ENCODE measurements at places on chromosomes 11 and 22.

GRCh38 chr22:44159811-44160210 lies 20.9 kb upstream of the PARVG start:
- H3K27me3 ChIP-seq: no peaks in the 10 kb centered on the region
- no peak overlapping the region for H3K27ac ChIP-seq
- no peak overlapping the region for H3K4me3 ChIP-seq
- no peaks in the 10 kb centered on the region for H3K36me3 ChIP-seq
- DNase-seq: no peak

- no peaks in the 10 kb centered on the region for H3K27me3 ChIP-seq
- H3K27ac ChIP-seq: no peak overlapping the region
- no peak for DNase-seq
- H3K36me3 ChIP-seq: peaks cover 10% of the 10 kb centered on the region
These were observed 4.5 kb upstream of the MAPK8IP1 start for GRCh38 chr11:45880772-45881570.

DNA sequence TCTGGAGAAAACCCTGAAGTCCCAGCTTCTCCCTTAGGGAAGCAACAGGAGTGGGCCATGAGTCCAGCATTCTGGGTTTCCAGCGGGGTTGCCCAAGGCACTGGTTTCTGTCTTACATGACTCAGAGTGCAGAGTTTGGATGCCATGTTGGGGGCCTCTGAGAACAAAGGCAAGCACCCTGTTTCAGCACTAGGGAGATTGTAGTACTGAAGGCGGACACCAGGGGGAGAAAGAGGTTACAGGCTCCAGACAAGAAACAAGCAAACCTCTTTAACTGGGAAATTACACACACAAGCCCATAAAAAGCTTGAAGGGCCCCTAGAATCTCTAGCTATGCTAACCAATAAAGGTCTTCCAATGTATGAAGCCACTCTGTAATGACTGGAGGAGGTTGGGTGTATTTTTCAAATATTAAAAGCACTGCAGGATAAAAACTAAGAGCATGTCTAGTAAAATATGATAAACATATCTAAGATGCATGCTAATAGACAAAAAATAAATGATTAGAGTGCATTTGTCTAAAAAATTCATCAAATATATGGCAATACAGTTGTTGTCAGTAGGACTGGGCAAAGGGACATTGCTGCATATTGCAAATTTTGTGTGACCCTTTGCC lies 7.1 kb downstream of the MS4A6E start:
- no peaks in the 10 kb centered on the region for H3K4me1 ChIP-seq
- H3K27me3 ChIP-seq: peaks cover 11% of the 10 kb centered on the region
- H3K27ac ChIP-seq: no peak overlapping the region

- no peak overlapping the region for H3K27ac ChIP-seq
- no peak overlapping the region for H3K4me3 ChIP-seq
- H3K27me3 ChIP-seq: peaks cover 16% of the 10 kb centered on the region
These were observed 9.7 kb upstream of the GCAT start for GRCh38 chr22:37797874-37798500.

DNA sequence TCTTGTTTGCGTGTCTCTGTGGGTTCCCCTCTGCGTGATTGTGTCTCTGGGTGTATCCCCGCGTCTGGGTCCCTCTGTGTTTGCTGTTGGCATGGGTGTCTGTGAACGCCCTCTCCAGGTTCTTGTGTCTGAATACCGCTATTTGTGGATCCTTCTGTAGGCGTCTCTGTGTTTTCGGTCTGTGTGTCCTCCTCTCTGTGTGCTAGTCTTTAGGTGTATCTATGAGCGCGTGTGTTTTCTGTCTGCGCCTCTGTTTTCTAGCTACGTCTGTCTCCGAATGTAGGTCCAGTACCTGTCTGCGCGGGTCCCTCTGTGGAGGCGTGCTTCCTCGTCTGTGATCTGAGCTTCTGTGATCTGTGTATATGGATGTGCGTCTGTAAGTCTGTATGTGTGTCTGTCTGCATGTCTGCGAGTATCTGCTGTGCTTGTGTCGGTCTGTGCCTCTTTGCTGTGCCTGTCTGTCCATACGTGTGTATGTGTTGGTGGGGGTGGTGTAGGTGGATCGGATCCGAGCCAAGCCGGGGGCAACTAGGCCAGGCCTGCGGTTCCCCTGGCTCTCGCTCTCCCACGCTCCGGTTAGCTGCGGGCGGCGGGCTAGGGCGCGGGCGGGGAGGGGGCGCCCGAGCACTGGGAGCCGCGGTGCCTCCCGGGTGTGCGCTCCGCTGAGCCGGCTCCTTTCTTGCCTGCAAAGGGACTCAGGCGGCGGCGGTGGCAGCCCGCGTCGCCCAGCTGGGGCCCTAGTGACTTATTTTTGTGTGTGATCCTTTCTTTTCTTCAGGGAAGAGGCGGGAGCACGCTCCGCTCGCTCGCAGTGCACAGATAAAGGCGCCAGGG lies 105.3 kb upstream of the E2F8 start:
- no peaks in the 10 kb centered on the region for H3K36me3 ChIP-seq
- no peak overlapping the region for H3K27ac ChIP-seq
- DNase-seq: no peak
- peaks cover 61% of the 10 kb centered on the region for H3K27me3 ChIP-seq

GRCh38 chr11:132620423-132620822 lies 911.9 kb downstream of the OPCML start:
- no peak for DNase-seq
- no peaks in the 10 kb centered on the region for H3K4me1 ChIP-seq
- H3K36me3 ChIP-seq: no peaks in the 10 kb centered on the region
- H3K27ac ChIP-seq: no peak overlapping the region
- no peak overlapping the region for H3K4me3 ChIP-seq

DNA sequence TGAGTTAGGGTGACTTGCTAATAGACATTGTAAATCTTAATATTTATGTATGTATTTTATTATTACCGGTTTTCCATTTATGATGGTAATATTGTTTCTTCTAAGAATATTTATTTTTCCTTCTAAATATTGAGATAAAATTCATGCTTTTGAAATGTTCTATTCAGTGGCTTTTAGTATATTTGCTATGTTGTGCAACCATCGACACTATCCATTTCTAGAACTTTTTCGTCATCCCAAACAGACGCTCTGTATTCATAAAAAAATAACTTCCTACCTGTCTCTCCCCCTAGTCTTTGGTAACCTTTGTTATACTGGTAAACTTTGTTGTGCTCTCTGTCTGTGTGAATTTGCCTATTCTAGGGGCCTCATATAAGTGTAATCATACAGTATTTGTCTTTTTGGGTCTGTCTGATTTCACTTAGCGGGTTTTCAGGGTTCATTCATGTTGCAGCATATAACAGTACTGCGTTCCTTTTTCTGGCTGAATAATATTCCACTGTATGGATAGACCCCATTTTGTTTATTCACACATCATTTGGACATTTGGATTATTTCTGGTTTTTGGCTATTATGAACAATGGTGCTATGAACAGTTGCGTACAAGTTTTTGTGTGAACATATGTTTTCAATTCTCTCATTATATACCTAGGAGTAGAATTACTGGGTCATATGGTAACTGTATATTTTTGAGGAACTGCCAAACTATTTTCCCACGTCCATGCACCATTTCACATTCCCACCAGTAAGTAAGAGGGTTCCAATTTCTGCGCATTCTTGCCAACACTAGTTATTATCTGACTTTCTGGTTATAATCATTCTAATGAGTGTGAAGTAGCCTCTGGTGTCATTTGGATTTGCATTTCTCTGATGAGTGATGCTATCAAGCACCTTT lies 15.9 kb downstream of the NEAT1 start:
- H3K4me1 ChIP-seq: peaks cover 78% of the 10 kb centered on the region
- H3K27ac ChIP-seq: no peak overlapping the region
- DNase-seq: no peak
- H3K36me3 ChIP-seq: peaks cover 60% of the 10 kb centered on the region
- H3K4me3 ChIP-seq: no peak overlapping the region
- H3K27me3 ChIP-seq: no peaks in the 10 kb centered on the region

DNA sequence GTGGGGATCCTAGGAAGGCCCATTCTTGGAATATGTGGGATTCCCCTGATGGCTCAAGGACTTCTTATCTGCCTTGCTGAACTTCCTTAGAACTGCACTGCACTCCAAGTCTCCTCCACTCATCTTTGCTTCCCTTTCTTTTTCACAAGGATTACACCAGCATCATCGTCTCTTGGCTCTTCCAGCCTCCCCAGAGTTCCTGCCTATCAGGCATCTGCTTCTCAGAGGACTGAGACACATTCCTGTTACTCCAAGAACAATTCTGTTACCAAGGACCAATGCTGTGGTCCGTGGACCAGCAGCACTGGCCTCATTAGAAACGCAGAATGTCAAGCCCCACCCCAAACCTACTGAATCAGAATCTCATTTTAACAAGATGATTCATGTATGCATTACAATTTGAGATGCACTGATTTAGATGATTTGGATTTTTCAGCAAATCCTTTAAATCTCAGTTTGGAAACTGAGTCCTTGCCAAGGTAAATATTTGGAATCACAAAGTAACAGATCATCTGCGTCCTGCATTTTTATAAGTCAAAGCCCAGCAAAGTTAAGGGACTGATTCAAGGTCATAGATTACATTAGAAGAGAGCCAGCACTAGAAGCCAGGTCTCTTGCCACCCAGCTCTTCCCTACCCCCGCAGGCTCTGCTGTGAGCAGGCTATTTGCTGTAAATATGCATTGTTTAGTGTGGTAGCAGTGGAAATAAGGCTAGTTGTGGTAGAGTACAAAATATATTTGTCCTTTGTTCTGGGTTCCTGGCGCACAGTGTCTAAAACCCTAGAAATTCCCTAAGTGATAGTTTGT lies 110.9 kb downstream of the SWAP70 start:
- H3K27ac ChIP-seq: no peak overlapping the region
- H3K36me3 ChIP-seq: no peaks in the 10 kb centered on the region
- H3K27me3 ChIP-seq: no peaks in the 10 kb centered on the region
- no peak overlapping the region for H3K4me3 ChIP-seq
- H3K4me1 ChIP-seq: no peaks in the 10 kb centered on the region

DNA sequence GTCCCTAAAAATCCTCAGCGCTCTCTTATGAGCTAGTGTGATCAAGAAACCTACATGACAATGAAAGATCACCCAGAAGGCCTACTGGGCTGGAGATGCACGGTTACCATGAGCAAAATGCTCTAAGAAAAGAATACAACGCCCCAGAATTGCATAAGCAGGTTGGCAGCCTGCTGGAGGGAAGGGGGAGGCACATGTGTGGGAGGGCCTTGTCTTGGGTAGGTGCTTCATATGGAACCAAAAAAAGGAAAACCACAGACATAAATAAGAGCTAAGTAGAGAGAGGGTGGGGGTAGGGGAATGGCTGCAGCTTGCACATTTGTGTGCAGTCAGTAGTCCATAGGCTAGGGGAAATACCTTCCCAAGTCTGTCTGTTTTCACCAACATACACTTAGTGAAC lies 2.8 kb downstream of the SIAE start:
- peaks cover 40% of the 10 kb centered on the region for H3K4me1 ChIP-seq
- no peaks in the 10 kb centered on the region for H3K27me3 ChIP-seq
- H3K4me3 ChIP-seq: peak overlapping the region; percentile 29
- DNase-seq: peak; percentile 65

GRCh38 chr11:100810666-100811065 lies 123.6 kb downstream of the ARHGAP42 start:
- H3K27me3 ChIP-seq: no peaks in the 10 kb centered on the region
- no peak for DNase-seq
- H3K36me3 ChIP-seq: no peaks in the 10 kb centered on the region
- H3K4me3 ChIP-seq: no peak overlapping the region
- H3K27ac ChIP-seq: no peak overlapping the region
- H3K4me1 ChIP-seq: no peaks in the 10 kb centered on the region

GRCh38 chr22:29816128-29816527 lies 21.9 kb downstream of the ASCC2 start:
- no peak overlapping the region for H3K27ac ChIP-seq
- H3K4me3 ChIP-seq: no peak overlapping the region
- no peaks in the 10 kb centered on the region for H3K27me3 ChIP-seq
- peaks cover 2% of the 10 kb centered on the region for H3K4me1 ChIP-seq
- DNase-seq: no peak

GRCh38 chr11:96758957-96759356 lies 369.1 kb downstream of the JRKL start:
- no peaks in the 10 kb centered on the region for H3K27me3 ChIP-seq
- no peak for DNase-seq
- H3K27ac ChIP-seq: no peak overlapping the region
- no peaks in the 10 kb centered on the region for H3K36me3 ChIP-seq
- H3K4me1 ChIP-seq: no peaks in the 10 kb centered on the region

- no peak for DNase-seq
- no peaks in the 10 kb centered on the region for H3K36me3 ChIP-seq
These were observed 31.1 kb upstream of the RAB30 start for GRCh38 chr11:83102834-83103233.

GRCh38 chr22:42752230-42752746 lies 31.6 kb upstream of the A4GALT start:
- H3K4me3 ChIP-seq: no peak overlapping the region
- no peaks in the 10 kb centered on the region for H3K4me1 ChIP-seq
- no peak for DNase-seq
- H3K36me3 ChIP-seq: no peaks in the 10 kb centered on the region
- H3K27ac ChIP-seq: no peak overlapping the region

- H3K27me3 ChIP-seq: no peaks in the 10 kb centered on the region
- no peaks in the 10 kb centered on the region for H3K36me3 ChIP-seq
- H3K4me1 ChIP-seq: peaks cover 55% of the 10 kb centered on the region
- no peak for DNase-seq
- H3K4me3 ChIP-seq: no peak overlapping the region
These were observed 36.0 kb upstream of the MYH9 start for GRCh38 chr22:36423461-36424404.
